ENCODE measurements at places on chromosomes 7 and 10. TPM values are rescaled to one million over a fixed set of nuclear protein-coding genes. Genes with fewer than 3 reads are reported as not detected.

RHEB gene
- 66.2 TPM for total RNA-seq

FAM185A gene
- 10.8 TPM for total RNA-seq

FKBP6 gene
- not detected for total RNA-seq

LIPJ gene
- not detected for total RNA-seq

HEPACAM2 gene
- total RNA-seq = not detected

MYL10 gene
- not detected for total RNA-seq

GRM3 gene
- not detected for total RNA-seq

SORBS1 gene
- 0.89 TPM for total RNA-seq

YWHAG gene
- total RNA-seq = 115 TPM

ZNF117 gene
- total RNA-seq = 3.6 TPM

CALCR gene
- not detected for total RNA-seq

CNPY1 gene
- not detected for total RNA-seq

BTRC gene
- total RNA-seq = 10.9 TPM

CARD11 gene
- total RNA-seq = 136 TPM

ANKRD1 gene
- not detected for total RNA-seq

SHLD2 gene
- 31.1 TPM for total RNA-seq

IFRD1 gene
- total RNA-seq = 45.3 TPM

COL28A1 gene
- total RNA-seq = not detected

SMARCD3 gene
- total RNA-seq = 2.5 TPM

NUTM2D gene
- total RNA-seq = 2.3 TPM

WNT2 gene
- not detected for total RNA-seq
